GM10248 (cell line): ENCODE measurements at places on chromosomes 7 and 10.

DNA sequence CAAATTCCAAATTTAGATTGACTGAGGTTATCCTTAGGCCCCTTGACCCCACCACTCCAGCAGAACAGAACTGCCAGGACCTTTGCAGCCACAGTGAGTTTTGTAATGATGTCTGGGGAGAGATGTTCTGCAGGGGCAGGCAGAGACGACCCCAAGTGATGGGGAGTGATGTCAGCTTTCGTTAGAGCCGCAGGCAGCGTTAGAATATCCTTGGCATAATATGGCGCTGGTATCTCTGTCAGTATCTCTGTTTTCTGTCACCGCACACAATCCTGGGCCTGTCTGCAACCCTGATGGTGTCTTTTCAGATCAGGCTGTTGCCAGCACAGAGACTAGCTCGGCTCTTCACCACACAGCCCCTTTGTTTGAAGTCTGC lies 1083.6 kb downstream of the KCNMA1 start:
- DNase-seq, result no peak

DNA sequence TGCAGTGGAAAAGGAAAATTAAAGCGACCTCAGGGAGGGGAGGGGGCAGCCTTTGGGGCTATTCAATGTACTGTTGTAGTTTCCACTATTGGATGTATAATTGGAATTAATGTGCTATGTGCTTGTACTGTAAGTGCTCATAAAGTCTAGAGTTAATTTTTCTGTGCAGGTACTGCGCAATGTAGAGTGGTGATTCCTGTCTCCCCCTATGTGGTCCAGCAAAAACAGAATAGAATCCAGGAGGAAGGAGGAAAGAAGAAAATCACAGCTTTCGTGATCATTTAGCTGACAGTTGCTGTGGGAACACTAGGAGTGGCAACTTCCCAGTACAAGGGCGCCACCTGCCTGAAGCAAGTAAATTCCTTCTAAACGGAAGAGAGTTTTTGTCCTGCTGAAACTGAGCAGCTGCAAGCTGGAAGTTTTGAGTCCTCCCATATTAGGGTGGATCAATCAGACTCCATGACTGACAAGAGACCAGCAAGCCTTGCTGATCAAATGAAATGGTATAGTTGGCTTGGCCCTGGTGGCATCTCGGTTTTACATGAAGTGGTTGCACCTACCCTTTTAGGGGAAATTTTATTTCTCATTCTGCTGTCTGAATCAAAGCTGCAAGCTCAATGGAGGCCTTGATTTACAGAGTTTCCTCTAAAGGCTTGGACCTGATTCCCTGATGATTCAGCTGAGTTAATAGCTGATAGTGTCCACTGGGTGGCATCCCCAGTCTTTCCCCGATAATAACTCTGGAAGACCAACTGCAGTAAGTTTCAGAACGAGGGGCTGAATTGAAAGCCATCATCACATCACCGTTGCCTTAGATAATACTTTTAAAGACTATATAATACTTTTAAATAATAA lies 299.8 kb downstream of the HGF start:
- DNase-seq, result peak; percentile 20

DNA sequence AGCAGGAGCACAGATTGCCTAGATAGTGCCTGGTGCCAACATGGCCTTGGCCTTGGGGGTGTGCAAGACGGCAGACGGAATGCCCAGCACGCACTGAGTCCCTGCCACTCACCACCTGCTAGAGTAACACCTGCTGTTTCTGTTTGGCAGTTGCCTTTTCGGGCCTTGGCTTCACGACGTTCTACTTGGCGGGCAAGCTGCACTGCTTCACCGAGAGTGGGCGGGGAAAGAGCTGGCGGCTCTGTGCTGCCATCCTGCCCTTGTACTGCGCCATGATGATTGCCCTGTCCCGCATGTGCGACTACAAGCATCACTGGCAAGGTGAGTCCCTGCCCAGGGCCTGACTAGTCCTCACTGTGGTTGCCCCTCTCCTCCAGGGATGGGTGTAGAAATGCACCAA lies 118.0 kb downstream of the PLPP4 start:
- no peak for DNase-seq

- no peak for DNase-seq
Measured at GRCh38 chr10:57743711-57744110, 524.0 kb downstream of the IPMK start.
